ENCODE measurements at places on chromosomes 12 and 14. TPM values are rescaled to one million over a fixed set of nuclear protein-coding genes. Genes with fewer than 3 reads are reported as not detected.

ACVR1B gene
- polyA plus RNA-seq: 16.4 TPM

ERBB3 gene
- 2.1 TPM for polyA plus RNA-seq

RNFT2 gene
- polyA plus RNA-seq: 2.1 TPM

DNA sequence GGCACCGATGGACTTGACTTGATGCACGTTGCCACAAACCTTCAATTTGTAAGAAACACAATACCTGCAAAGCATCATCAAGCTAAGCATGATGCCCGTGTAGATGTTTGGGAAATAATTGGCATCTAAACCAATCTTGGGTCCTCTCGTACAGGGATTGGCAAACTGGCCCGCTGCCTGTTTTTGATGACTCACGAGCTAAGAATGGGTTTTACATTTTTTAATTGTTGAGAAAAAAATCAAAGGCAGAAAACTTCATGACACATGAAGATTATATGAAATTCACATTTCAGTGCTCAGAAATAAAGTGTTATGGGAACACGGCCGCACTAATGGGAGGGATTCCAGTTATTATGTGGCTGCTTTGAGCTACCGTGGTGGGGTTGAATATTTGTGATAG is 10.9 kb downstream of the MTA1 start:
- no peak for DNase-seq

GRCh38 chr12:66337381-66338010 is 35.2 kb downstream of the HELB start:
- no peak for DNase-seq
